B cell (primary cell): ENCODE measurements at places on chromosomes 7 and 10.

- no peak for DNase-seq
- H3K4me1 ChIP-seq, result no peaks in the 10 kb centered on the region
- no peaks in the 10 kb centered on the region for H3K36me3 ChIP-seq
- no peak overlapping the region for H3K4me3 ChIP-seq
- no peaks in the 10 kb centered on the region for H3K27me3 ChIP-seq
Observed at GRCh38 chr7:16084370-16084769, 337.0 kb downstream of the CRPPA start.

DNA sequence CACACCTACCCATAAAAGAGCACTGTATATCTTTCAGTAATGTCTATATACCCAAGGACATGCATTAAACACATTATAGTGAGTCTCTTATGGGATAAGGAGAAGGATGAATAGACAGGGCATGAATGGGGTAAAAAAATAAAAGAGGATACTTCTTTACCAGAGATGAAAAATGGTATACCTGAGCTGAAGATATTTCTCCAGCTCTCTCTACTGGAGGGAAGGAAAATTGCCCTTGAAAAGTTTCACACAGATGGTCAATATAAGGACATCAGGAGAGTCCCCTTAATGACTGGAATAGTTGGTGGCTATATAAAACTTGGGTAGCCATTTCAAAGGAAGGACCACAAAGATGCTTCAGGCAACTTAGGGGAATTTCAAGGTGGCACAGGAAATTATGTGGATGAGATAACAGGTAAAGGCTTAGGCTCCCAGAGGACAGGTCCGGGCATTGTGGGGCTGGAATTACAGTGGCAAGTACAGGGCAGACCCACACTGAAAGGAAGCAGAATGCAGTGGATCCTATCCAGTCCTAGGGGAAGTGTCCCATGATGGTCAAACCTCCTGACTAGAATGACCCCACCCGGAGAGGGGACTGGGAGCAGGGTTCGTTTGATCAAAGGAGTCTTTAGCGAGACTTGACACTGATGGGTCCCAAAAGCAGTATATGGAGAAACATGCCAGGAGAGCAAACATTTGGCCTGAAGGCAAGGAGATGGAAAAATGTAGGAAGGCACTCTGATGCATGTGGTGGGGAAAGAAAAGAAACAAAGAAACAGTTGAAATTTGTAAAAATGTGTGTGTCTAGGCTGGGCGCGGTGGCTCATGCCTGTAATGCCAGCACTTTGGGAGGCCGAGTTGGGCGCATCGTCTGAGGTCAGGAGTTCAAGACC lies 35.6 kb downstream of the PLAU start:
- H3K27me3 ChIP-seq, result no peaks in the 10 kb centered on the region
- H3K27ac ChIP-seq, result no peak overlapping the region
- H3K4me3 ChIP-seq, result no peak overlapping the region
- H3K4me1 ChIP-seq, result no peaks in the 10 kb centered on the region
- H3K36me3 ChIP-seq, result no peaks in the 10 kb centered on the region

DNA sequence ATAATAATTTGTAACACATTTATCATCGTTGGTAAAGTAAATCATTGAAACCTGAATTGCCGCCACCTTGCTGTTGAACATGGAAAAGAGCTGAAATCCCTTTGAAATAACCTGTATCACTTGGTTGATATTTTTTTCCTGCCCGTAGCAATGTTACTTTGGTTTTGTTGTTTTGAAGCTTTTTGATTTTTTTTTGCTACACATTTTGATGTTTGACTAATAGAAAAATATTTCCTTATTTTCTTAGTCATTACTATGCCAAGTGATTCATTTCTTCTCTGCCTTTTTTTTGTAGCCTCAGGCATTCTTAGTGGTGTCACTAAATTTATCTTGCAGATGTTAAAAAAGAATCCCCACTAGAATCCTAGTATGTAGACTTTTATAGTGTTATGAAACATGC lies 235.1 kb upstream of the MEOX2 start:
- no peaks in the 10 kb centered on the region for H3K27me3 ChIP-seq
- no peak for DNase-seq
- H3K4me3 ChIP-seq, result no peak overlapping the region
- no peaks in the 10 kb centered on the region for H3K36me3 ChIP-seq
- no peaks in the 10 kb centered on the region for H3K4me1 ChIP-seq

DNA sequence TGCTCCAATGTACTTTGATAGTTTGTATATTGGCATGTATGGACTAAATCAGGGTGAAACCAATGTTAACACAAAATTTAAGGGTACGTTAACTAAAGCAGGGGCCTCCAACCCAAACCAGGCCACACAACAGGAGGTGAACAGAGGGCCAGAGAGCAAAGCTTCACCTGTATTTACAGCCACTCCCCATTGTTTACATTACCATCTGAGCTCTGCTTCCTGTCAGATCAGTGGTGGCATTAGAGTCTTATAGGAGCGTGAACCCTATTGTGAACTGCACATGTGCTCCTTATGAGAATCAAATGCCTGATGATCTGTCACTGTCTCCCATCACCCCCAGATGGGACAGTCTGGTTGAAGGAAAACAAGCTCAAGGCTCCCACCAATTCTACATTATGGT lies 62.0 kb upstream of the SCIN start:
- H3K36me3 ChIP-seq, result no peaks in the 10 kb centered on the region
- no peaks in the 10 kb centered on the region for H3K4me1 ChIP-seq
- no peaks in the 10 kb centered on the region for H3K27me3 ChIP-seq
- no peak for DNase-seq

GRCh38 chr10:26269754-26270153 lies 53.2 kb downstream of the GAD2 start:
- no peak for DNase-seq
- H3K36me3 ChIP-seq, result no peaks in the 10 kb centered on the region
- no peak overlapping the region for H3K27ac ChIP-seq
- no peak overlapping the region for H3K4me3 ChIP-seq
- no peaks in the 10 kb centered on the region for H3K4me1 ChIP-seq
- no peaks in the 10 kb centered on the region for H3K27me3 ChIP-seq

DNA sequence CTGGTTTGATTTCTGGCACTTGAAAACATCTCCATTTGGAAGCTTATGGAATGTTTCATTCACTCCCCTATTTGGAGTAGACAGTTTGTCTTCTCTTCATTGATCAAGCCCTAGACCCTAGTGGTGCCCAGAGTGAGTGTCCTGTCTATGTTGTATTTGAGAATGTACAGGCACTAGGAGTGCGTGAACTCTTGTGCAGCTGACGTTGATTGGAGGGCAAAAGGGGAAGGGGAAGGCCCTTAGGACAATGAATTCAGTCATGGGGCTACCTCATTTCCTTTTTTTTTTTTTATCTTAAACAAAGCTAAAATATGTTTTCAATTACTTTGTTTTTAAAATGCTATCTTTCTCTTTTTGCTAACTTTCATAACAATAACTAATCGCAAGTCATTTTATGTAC lies 66.5 kb downstream of the ADD3 start:
- peaks cover 68% of the 10 kb centered on the region for H3K4me1 ChIP-seq
- H3K4me3 ChIP-seq, result no peak overlapping the region
- no peaks in the 10 kb centered on the region for H3K27me3 ChIP-seq
- peak; percentile 51 for DNase-seq
- no peaks in the 10 kb centered on the region for H3K36me3 ChIP-seq

DNA sequence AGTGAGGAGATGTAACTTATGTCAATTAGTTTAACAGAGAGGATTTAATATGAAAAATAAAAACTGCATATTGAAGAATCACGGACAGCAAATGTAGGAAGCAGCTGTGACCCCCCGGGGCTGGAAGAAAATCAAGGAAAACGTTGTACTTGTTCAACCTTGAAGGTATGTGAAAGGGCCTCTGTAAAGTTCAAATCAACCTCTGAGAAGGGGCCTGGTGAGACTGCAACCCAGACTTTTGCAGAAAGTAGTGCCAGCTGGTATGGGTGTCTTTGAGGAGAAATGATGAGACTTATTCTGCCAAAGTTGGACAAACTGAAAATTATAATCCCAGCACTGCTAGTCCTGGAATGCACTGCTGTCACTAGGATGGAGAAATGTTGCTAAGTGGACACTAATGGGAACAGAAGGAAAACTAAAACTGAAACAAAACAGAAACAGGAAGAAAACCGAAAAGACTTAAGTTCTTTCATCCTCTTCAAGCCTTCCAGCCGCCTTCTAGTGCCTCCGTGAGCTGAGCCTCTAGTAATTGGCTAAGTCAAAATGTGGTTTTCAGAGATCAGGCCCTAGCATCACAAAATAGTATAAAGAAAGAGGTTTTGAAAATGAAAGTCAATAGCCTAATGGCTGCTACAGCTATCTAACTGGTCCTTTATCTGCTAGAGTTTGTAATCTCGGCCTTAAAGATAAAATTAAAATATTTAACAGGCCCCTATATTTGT lies 253.7 kb upstream of the SORCS1 start:
- H3K4me1 ChIP-seq, result peaks cover 15% of the 10 kb centered on the region
- H3K27me3 ChIP-seq, result no peaks in the 10 kb centered on the region
- peak; percentile 51 for DNase-seq
- H3K4me3 ChIP-seq, result no peak overlapping the region

DNA sequence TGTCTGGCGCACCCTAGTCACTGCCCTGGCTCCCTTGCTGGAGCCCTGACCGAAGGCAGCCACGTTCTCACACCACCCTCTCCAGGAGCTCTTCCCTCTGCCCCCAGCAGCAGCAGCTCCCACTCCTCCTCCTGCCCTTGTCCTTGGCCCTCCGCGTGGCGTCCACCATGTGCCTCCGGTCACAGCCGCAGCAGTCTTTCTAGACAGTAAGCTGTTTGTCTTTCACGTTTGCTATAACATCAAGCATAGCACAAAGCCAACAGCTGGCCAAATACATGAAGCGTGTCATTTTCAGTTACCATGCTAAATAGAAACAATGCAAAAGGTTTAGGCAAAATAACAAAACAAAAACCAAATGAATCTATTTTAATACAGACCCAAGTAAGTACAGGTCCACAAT lies 3.3 kb downstream of the PITRM1 start:
- no peak overlapping the region for H3K27ac ChIP-seq
- no peak overlapping the region for H3K4me3 ChIP-seq
- H3K27me3 ChIP-seq, result no peaks in the 10 kb centered on the region
